Stimulated activated CD8-positive, alpha-beta memory T cell treated with anti-CD3 and anti-CD28 coated beads, Interleukin-2, amount 100 ng/mL, for 48 hours (primary cell): ENCODE measurements at places on chromosomes 4 and X.

DNA sequence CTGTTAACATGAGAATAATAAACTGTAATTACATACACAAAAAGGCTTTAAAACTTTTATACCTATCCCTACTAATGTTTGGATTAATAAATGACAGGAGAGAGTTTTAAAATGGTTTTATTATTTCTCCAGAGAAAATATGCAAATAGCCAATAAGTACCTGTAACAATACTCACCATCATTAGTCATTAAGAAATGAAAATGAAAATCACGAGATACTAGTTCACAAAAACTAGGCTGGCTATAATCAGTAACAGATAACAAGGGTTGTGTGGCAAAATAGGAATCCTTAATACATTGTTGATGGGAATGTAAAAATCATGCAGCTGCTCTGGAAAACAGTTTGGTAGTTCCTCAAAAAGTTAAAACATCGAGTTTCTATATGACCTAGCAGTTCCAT lies 25.2 kb upstream of the AP1AR start:
- DNase-seq, result no peak

GRCh38 chr4:1491328-1492141 lies 85.3 kb upstream of the NKX1-1 start:
- no peak for DNase-seq

DNA sequence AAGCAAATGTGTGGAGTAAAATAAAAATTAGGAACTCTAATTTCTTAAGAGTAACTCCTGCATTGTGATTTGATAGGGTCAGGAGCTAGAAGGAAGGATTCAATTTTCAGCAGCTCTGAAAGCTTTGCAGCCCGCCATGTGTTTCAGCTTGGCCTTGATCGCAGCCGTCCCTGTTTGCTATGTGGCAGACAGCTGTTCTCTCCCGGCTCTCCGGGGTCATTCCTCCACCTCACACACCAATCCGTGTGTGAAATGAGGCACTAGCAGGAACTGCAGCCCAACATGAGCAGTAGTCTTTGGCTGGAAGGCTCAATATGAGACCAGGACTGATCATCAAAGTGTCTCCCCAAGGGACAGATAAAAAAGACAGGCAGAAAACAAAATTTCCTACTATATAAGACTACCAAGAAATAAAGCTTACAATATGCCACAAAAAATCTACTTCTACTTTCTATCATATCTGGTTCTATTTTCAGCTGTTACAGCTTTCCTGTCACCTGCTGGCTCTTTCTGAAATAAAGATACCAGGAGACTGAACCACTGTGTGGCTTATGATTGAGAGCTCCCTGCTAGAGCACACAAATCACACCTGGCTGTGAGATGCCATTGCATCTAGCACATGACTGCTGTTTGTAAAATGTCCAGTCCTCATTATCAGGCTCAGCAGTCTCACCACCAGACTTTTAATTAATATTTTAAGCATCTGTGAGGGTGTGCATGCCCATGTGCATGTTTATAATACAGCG lies 44.1 kb upstream of the SEC24B start:
- no peak for DNase-seq

GRCh38 chr4:158999166-158999682 lies 103.7 kb upstream of the RAPGEF2 start:
- DNase-seq, result no peak

DNA sequence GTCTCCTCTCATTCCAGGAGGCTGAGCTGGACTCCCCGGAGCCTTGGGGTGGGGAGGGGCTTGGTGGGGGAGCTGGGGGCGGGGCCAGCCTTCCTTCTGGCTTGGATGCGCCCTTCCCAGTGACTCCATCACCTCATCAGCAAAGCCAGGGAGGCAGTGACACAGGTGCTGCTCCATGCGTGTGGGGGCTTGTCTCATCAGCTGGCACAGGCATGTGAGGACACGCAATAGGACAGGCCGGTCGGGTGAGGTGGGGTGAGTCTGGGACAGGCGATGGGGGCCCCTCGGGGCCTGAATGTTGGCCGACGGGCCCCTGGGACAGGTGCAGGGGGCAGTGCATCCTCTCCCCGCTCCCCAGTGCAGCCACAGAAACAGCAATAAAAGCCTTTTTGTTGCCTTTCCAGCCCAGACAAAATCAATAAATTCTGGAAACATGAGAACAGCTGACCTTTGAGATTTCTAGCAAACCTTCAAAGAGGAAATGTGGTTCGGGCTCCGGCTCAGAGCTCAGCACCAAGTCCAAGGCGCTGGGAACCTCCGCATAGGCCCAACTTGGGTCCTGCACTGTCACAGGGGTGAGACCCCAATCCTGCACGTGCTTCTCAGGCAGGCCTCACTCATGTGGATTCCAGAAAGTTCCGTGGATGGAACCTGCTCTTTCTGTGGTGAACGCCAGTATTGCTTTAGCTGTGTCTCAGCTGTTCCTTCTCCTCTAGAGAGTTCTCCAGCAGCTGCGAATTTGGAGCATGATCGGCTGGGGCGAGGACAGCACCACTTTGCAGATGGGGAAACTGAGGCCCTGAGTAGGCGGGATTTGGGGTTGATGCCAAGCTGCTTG lies 18.5 kb downstream of the ADRA2C start:
- DNase-seq, result no peak

GRCh38 chrX:108064613-108065012 lies 19.7 kb downstream of the VSIG1 start:
- no peak for DNase-seq

GRCh38 chr4:2961811-2962441 lies 1.3 kb downstream of the NOP14 start:
- no peak for DNase-seq

DNA sequence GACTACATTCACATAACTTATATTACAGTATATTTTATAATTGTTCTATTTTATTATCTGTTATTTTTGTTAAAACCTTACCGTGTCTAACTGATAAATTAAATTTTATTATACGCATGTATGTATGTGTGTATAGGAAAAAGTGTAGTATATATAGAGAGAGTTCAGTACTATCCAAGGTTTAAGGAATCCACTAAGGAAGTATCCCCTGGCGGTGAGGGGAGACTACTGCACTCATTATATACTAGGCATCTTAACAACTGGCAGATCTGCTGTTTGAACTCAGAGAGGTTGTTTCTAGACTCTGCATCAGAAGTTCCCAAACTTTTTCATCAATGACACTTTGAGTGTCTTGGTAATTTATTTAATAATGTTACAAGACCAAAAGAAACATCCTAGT lies 70.9 kb downstream of the NDST4 start:
- DNase-seq, result no peak

GRCh38 chr4:140756319-140757231 lies at the start of gene TBC1D9:
Gene TBC1D9 (minus strand): TSS chr4:140756385. CDS start chr4:140756045, 340 bp downstream.
- no peak for DNase-seq

- no peak for DNase-seq
Measured at GRCh38 chr4:53778155-53778554, 186.9 kb upstream of the LNX1 start.

GRCh38 chr4:80008971-80009370 lies 64.1 kb downstream of the ANTXR2 start:
- no peak for DNase-seq

GRCh38 chr4:37908488-37909331 lies 17.8 kb downstream of the TBC1D1 start:
- DNase-seq, result no peak

- DNase-seq, result no peak
Measured at GRCh38 chrX:74422576-74423288, 1.4 kb downstream of the SLC16A2 start.

DNA sequence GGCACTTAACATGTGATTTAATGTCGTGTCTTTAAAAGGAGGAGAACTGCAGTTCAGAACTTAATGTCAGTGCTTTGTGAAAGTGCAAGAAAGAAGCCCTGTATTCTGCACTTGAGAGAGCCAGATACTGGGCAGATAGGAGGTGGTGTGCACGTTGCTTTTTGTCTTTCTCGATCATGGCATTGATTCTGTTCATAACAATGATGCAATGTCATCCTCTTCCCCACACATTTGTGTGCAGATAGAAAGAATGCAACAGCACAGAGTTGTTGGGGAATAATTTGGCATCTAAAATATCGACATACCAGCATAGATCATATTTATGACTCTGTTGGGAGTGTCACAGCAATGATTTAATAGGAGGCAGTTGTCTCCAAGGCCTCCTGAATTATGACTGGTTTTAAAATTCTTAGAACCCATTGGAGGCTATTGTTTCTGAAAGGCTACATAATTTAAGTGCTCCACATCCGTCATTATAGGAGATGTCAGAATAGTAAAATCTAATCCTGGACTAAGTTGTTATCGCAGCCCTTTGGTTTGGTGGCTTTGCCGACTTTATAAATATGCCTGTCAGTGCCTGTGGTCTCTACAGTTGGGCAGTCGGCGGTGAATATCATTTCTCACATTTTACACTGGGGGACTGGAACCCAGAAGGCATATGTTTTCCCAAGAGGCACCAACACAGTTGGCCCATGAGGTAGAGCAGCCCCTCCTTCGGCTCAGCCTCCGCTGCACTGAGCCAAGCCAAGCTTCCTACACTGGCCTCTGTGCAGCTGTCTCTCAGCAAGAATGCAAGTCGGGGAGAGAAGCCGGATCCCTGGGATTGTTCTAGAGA lies 124.9 kb downstream of the PTTG2 start:
- DNase-seq, result no peak

- no peak for DNase-seq
Measured at GRCh38 chr4:87326460-87326859, 3.8 kb upstream of the HSD17B13 start.

DNA sequence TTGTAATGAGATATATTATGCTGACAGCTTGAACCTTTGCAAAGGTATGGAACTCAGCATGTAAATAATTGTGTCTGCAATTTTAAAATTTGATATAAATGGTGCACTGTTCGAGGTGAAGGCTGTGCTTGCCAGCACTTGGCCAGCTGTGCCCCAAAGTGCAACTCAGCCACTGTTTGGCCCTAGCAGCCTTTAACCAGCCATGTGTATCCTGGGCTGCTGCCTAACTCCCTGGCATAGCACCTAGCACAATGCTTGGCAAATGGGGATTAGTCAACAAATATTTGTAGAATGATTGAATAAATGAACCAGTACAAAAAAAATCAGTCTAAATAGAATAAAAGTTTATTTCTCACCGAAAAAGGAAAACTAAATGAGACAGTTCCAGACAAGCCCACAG lies 83.8 kb upstream of the ZIC3 start:
- no peak for DNase-seq

- DNase-seq, result no peak
Measured at GRCh38 chrX:79259073-79259689, 108.0 kb downstream of the ITM2A start.

DNA sequence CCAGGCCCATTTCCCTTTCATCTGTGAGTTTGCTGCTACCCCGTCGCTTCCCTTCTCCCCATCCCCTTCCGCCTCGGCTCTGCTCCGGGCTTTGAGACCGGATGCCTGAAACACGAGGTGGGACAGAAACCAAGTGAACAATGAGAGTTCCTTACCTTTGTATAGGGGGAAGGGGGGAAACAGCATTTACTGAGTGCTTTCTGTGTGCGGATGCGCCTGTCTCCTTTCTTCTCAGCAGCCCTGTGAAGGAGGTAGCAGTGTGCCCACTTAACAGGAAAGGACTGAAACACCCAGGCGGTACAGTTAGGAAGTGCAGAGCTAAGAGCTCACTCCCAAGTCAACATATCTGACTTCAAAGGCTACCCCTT lies 43.2 kb upstream of the TMSB15B start:
- no peak for DNase-seq

GRCh38 chrX:123846577-123847038 lies 13.2 kb upstream of the XIAP start:
- DNase-seq, result no peak

DNA sequence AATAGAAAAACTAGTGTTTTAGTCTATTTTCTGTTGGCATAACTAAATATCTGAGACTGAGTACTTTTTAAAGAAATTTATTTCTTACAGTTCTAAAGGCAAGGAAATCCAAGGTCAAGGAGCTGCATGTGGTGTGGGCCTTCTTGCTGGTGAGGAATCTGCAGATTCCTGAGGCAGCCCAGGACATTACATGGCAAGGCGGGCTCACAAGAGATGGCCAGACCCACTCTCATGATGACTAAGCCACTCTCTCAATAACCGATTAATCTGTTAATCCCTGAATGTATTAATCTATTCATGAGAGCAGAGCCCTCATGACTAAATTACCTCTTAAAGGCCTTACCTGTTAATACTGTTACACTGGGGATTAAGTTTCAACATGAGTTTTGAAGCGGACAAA lies 340.8 kb downstream of the GRXCR1 start:
- DNase-seq, result no peak

- DNase-seq, result no peak
Measured at GRCh38 chr4:148834804-148835631, 392.8 kb upstream of the NR3C2 start.

- no peak for DNase-seq
Measured at GRCh38 chr4:148330161-148330560, 112.1 kb downstream of the NR3C2 start.

GRCh38 chr4:30536231-30536630 lies 183.9 kb upstream of the PCDH7 start:
- DNase-seq, result no peak

DNA sequence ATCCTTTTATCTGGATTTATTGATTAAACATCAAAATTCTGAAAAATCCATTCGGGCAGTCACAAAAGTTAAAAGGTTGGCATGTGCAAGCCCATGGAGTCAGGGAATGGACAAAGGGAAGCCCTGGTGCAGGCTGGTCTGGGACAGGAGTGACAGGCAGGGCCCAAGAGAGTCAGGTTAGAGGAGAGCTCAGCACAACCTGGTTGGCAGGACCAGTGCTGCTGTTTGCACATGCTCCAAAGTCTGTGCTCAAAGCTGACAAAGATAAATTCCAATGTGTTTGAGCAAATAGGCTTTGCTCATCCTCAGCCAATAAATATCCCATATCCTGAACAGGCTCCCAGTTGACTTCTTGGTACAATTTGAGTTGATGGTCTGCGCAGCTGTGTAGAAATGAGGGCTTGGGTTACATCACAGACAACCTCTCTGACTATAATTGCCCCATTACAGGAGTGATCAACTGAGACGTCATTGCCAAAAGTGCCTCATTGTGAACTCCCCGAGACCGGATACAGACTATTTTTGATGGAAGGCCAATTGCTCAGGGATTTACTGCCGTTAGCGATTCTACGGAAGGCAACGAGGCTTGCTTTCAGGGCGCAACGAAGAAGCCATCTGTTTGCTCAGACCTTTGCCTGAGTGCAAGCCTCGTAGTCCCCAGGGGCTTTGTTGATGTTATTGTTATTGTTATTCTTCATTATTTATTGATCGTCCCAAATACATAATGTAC lies 1008.1 kb upstream of the TENM3 start:
- DNase-seq, result no peak

GRCh38 chr4:67580577-67580976 lies 22.1 kb downstream of the STAP1 start:
- no peak for DNase-seq

- DNase-seq, result no peak
Measured at GRCh38 chr4:183139058-183139750, 40.1 kb downstream of the WWC2 start.

- DNase-seq, result no peak
Measured at GRCh38 chr4:177266506-177266905, 43.2 kb upstream of the NEIL3 start.

- no peak for DNase-seq
Measured at GRCh38 chr4:103076747-103077347, at the start of gene SLC9B2. Gene SLC9B2 (minus strand): TSS chr4:103076761. CDS start chr4:103067550, 9,211 bp downstream.

DNA sequence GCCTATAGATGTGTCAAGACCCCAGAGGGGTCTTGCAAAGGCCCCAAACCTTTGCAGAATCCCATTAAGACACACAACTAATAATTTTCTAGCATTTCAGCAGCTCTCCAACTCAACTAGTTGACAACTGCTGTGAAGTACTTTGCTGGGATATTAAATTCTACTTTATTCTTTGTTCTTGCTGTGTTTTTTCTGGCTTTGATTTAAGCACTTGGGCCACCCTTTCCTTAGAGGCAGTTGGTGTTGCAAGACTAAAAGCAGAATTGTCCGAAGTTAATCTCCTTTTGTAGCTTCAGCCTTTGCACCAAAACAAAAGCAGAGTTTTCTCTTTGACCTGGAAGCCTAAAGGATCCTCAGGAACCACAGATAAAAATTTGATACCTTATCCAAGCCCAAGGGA lies 353.1 kb upstream of the CLNK start:
- no peak for DNase-seq
